ACHN (cell line): ENCODE measurements at places on chromosomes 6 and 20.

- DNase-seq: no peak
Measured at GRCh38 chr6:79782792-79783580, 151.9 kb downstream of the SH3BGRL2 start.

DNA sequence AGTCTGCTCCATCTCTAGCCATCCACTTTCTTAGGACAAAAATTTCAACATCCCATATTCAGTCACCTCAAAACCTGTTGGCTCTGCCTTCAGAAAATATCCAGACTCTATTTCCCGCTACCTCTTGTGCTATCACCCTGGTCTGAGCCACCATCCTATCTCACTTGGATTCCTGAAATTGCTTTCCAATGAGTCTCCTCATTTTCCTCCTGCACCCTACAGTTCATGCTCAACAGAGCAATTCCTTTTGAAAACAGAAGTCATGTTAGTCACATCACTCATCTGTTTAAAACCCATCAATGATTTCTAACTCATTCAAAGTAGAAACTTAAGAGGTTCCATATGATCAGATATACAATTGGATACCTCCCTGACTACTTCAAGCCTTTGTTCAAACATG lies 229.9 kb downstream of the ADGRG6 start:
- peak; percentile 93 for DNase-seq

DNA sequence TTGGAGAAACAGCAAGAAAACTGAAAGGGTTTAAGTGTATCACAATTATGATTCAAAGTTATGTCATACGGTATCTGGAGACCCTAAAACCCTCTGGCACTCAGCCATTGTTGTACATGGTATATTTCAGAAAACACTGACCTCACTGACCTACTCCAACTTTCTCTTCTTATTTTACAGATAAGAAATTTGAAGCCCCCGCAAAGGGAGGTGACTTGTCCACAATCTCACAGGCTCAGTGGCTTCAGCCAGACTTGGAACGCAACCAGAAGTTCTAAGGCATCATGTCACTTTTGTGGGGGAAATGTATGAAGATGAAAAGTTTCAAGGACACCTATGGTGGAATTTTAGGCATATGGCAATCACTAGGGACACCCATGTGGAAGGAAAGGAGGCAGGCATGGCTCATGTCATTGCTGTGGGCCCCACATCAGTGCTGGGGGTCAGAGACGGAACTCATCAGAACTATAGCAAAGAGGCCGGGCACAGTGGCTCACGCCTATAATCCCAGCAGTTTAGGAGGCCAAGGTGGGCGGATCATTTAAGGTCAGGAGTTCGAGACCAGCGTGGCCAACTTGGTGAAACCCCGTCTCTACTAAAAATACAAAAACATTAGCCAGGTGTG lies 5.2 kb upstream of the TRIB3 start:
- no peak for DNase-seq

DNA sequence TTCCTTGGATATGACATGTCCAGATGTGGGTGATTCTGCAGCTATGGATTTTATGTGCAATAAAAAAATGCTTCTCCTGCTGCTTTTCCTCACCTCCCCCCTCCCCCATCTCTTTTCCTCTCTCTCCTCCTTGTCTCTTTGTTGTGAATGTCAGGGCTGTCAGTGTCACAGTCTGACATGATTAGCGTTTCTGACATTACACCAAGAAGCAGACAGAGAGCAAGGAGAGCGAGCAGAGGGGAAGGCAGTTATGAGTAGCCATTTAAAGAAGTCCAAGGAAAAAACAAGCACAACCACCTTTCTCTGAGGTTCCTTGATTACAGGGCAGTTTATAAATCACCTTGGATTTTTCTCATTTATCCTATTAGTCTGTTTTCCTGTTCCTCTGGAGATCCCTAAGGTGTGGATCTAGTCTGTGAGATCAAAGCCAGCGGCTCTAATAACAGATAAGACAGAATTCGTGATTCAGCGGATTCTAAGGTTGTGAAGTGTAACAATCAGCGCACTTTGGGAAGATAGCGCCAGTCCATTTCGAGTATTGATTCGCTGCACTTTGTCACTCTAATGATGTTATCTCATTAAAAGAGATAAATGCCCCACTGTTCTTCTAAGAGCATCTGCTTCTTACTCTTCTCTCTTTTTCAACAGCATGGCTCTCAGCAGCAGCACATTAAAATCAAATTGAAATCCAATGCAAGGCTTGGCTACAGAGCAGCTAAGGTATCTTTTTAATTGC lies 101.4 kb downstream of the BACH2 start:
- DNase-seq: no peak

- DNase-seq: no peak
Measured at GRCh38 chr6:11607383-11607782, 69.8 kb downstream of the TMEM170B start.

DNA sequence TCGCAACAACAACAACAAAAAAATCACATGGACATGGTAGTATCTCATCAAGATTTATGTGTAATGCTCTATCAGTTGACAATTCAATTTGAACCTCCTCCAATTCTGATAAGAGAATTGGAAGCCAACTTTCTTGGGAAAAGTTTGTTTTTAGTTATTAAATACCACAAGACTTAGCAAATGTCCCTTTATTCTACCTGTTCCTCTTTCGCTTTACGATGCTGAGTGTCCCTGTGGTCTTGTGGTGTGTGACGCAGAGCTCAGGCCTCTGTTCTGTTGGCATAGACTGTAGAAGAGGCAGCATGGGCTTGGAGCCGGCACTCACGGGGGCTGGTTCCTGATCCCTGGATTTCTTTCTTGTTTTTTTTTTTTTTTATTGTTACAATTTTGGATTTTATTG lies 76.7 kb downstream of the PSMB1 start:
- no peak for DNase-seq

- DNase-seq: no peak
Measured at GRCh38 chr6:56238352-56238751, 9.0 kb downstream of the COL21A1 start.

DNA sequence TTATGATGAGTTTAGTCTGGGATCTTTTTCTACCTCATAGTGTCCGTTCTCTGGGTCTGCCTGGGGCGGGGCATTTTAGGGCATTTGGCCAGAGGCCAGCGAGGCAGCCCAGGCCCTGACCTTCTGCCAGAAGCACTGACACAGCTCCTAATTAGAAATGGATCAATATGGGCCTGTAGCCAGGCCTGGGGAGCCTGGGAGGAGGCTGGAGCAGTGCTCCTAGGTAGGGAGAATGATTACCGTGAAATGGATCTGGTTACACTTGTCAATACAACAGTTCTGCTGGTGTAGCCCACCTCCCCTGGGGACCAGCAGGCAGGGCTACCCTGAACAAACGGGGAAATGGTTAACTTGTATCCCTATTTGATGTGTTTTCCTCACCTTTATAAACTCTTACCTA lies 23.0 kb downstream of the RALY start:
- no peak for DNase-seq

- no peak for DNase-seq
Measured at GRCh38 chr6:153044295-153044694, 41.8 kb upstream of the MTRF1L start.

DNA sequence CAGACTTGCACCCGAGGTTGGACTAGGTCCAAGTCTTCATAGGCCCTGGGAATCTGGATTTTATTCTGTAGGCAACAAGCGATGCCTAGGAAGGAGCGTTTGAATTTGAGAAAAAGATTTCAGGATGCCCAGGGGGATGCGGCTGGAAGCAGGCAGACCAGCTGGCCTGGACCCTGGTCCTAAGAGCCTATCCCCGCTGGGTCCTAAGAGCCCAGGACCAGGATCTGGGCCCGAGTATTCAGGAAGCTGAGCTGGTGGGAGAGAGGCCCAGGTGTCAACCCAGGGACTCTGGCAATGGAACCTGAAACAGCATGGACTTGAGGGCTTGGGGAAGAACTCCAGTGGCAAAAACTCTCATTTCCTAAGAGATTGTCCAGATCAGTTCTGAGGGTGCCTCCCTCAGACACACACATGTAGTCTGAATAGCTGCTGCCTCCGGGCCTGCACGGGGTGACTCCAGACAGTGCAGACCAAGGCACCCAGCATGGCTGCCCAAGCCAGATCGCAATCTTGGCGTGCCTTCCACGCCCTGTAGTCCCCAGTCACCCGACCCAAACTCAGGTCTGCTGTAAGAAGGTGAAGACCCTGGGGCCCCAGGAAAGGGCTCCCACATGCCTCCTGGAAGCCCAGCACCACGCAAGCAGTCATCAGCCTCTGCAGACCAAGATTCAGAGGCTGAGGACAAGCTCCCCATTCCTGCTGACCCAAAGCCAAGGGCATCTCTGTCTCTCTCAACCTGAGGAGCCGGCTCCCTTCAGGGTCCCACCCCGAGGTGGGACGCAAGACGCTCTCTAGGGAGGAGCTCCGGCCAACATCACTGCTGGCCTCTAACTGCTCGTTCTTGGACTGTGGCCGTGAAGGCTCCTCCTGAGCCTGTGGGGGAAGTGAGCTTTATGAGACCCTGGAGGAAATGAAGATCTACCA lies 34.4 kb downstream of the RRBP1 start:
- no peak for DNase-seq

DNA sequence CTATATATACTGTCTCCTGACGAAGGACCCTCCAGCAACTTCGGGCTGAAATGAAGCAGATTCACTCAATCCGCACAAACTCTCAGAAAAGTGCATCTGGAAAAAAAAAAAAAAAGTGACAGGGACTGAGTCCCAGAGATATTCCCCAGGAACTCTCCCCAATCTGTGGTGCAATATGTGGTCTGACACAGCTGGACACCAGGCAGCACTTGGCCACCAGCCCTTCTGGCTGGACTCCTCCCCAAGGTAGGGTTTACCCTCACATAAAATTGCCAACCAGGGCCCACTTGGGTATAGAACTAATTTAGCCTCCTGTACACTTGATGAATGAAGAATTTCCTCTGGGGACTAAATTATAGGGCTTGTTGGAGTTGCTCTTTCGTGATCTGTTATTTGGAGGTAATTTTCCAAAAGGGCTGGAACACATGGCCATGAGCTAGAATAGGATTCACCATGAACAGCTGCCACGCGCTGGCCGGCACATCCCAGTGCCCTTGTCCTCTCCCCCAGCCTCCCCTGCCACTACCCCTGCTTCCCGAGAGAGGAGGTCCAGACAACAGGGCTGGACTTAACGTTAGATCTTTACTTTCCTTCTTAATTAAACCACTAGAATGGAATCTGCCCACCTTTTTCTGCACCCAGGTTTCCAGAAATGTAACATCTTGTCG lies 379.2 kb downstream of the BMP2 start:
- DNase-seq: no peak

DNA sequence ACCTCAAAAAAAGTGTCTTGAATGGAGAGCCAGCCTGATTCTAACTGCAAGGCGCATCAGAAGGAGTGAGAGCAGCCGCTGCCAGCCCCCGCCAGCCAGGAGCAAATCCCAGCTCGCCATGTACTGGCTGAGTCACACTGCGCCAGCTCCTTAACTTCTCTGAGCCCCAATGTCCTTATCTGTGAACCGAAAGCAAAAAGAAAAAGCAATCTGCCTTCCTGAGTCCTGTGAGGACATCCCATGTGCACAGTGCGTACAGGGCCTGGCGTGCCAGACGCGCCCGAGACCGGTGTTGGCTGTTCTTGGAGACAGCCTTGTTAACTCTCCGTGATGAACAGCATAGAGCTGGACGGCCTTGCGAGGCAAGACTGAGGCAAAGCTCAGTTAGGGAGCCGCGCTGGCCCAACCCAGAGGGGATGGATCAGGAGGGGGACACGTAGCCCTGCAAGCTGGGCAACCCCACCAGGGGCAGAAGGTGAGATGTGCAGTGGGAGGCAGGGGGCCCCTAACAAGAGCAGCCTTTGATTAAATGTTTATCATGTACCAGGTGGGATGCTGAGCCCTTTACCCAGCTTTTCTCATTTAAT lies 122.7 kb downstream of the AGPAT4 start:
- no peak for DNase-seq

DNA sequence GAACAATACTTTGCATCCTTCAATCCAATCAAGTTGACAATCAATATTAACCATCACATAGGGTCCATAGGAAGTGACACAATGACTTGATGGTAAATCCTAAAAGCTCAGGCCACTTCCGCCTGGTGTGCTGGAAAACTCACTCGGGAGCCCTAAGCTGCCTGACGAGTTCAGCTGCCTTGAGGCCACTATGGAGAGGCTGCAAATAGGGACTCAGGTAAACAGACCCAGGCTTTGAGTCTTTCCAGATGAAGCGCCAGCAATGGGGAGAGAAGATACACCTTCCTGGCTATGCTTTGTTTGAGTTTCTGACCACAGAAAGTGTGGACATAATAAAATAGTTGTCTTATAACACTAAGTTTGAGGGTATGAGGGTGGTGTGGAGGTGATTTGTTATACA lies 112.6 kb downstream of the GPR63 start:
- DNase-seq: no peak

DNA sequence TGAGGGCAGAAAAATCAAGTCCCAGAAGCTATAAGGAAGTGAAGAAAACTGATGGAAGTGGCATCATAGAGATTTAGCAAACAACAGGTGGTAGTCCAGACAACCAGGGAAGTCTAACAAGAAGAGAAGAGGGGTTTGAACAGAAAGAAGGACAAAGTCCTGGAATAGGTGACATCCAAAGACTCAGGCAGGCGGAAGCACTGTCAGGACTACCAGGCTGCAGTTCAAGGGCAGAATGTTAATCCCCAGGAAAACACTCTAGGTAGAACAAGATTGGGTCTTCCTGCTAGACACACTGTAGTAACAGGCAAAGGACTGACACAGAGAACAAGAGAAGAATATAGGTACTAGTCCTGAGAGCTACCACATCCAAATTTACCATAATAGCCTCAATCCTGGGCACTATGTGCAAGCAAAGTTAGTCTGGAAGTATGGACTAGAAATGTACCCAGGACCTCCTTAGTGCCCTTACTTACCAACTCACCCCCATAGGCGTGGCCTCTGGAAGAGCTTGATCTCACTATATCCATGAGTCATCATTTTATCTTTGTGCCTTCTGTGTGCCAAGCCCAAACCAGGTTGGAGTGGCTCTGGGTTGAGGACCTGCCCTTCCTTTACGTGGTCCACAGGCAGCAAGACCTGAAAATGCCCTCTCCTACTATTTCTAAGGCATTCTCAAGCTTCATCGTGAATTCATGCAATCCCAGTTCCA lies 2.2 kb upstream of the EPB41L2 start:
- DNase-seq: no peak

DNA sequence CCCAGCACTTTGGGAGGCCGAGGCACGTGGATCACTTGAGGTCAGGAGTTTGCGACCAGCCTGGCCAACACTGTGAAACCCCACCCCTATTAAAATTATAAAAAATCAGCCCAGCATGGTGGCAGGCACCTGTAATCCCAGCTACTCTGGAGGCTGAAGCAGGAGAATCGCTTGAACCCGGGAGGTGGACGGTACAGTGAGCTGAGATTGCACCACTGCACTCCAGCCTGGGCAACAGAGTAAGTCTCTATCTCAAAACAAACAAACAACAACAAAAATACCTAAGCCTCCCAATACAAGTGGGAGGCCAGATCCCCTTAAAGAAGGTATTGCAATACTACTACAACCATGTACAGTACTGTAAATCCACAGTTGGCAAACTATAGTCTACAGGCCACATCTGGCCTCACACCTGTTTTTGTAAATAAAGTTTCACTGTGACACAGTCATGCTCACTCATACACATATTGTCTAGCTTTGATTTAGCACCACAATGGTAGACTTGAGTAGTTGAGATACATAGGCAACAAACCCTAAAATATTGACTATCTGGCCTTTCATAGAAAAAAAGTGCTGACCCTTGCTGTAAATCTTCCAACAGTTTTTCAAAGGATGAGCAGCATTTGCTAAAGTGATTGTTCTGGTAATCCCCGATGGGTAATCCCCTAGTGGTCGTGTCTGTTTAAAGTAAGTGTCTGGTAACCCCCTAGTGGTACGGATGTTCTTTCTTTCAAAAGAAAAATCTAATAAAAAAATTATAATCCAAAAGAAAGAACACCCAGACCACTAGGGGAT lies 202.0 kb downstream of the RNGTT start:
- no peak for DNase-seq

- DNase-seq: no peak
Measured at GRCh38 chr20:36830791-36831691, 44.9 kb upstream of the TLDC2 start.

- peak; percentile 56 for DNase-seq
Measured at GRCh38 chr6:28597924-28598722, 72.4 kb downstream of the GPX5 start.
